ENCODE measurements at places on chromosomes 16 and 17.

DNA sequence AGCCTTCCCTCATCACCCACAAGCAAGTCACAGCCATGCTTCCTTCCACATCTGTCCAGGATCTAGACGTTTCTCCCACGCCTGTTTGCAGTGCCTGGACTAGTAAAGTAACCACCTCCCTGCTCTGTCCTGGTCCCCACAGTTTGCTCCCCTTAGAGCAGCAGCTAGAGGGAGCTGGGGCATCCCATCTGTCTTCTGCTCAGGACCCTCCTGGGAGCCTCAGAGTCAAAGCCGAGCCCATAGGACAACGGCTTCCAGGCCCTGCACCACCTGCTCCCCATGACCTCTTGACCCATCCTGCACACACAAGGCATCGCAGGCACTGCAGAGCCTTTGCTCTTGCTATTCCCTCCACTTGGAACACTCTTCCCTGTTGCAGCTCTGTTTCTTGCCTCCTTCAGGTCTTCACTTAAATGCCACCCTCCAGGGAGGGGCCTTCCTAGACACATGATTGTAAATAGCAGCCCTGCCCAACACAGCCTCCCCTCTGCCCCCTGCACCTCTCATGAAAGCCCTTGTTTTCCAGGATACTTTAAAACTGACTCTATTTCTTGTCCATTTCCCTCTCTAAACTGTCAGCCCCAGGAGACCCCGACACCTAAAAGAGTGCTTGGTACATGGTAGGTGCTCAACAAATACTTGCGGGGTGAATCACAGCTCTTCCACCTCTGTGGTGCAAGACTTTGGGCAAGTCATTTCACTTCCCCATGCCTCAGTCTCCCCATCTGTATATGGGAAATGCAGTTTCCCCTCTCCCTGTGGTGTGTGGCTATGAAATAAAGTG lies 3.1 kb downstream of the NATD1 start:
- DNase-seq: no peak

DNA sequence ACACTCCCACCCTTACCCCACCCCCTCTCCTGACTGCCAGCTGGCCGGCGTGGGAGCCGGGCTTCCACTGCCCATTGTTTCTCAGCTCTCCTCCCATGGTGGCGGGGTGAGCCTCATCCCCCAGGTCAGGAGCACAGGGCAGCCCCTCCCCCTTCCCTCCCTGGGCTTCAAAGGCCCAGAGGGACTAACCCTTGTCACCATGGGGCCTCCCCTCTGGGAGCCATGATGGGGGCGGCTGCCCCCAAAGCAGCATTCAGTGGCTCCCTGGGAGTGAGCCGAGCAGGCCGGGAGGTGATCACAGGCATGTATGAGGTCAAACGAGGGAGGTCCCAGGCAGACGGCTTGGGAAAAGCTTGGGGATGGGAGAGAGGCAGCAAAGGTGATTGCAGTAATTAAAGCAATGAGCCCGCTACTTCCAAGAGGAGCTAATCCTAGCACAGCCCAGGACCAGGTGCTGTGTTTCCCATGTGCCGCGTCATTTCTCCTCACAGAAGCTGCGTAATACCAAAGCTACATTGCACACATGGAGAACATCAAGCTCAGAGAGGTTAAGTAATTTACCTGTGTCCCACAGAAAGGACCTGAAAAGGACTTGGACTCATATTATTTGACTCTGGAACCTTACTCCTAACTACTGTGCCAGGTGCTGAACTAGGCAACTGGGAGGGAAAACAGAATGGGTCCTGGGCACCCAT lies 24.5 kb downstream of the CDK5RAP3 start:
- no peak for DNase-seq

GRCh38 chr16:70760221-70760620 lies 40.7 kb downstream of the VAC14 start:
- no peak for DNase-seq

DNA sequence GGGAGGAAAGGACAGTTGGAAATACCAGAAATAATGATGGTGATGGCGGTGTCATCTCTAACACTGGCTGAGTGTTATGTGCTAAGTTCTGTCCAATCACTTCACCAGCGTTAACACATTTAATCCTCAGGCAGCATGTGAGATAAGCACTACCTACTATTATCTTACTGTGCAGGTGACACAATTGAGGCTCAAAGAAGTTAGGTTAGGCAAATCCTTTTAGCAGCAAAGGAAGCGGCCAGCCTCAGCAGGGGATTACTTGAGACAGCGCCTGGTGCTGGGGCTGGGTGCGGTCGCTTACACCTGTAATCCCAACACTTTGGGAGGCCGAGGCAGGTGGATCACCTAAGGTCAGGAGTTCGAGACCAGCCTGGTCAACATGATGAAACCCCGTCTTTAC lies 18.7 kb upstream of the DHX8 start:
- DNase-seq: no peak

DNA sequence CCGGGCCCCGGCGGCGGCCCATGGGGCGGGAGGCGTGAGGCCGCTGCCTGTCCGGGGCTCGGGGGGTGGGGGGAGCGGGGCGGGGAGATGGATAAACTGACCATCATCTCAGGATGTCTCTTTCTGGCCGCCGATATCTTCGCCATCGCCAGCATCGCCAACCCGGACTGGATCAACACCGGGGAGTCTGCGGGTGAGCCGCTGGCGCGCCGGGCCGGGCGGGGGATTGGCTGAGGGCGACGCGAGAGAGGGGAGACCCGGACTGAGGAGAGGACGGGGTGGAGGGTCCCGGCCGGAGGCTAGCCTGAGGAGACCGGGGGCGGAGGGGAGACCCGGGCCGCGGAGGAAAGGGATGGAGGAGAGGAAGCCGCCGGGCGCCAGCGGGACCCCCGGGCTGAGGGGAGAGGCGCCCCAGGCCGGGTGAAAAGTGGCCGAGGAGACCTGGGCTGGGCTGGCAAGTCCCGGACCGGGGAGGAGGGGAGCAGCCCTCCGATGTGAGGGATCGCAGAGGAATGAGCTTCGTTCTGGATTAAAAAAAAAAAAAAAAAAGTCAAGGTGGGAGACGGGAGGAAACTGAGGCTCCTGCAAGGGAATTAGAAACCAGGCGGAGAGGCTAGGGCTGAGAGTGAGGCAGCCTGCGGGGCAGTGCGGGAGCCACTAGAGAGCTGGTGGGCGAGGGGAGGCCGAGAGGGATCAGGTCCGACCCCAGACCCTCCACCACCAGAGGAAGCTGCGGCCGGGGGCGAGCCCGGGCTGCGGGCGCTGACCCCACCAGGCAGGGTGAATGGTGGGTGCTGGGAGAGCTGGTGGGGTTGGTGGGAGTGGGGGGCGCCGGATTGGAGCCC lies 526 bp downstream of the MOSMO start:
- no peak for DNase-seq

GRCh38 chr17:3887804-3888203 lies 5.0 kb downstream of the CAMKK1 start:
- no peak for DNase-seq

- DNase-seq: no peak
These were observed 1.0 kb downstream of the MCRIP1 start for GRCh38 chr17:81831957-81832607.

DNA sequence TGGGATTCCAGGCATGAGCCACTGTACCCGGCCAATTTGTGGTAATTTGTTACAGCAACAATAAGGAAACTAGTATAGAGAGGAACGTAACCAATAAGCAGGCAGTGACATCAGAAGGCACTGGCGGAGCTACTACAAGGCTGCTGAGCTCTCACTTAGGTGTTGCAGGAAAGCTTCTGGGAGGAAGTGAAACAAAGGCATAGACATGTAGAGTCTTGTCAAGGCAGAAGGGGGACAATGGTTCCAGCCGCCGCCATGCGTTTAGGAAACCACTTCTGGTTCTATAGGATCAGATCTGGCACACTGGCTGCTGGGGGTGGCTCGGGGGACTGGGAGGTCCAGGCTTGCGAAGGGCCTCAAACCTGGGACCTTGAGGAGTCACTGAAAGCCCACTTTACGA lies 9.4 kb upstream of the CPSF4L start:
- no peak for DNase-seq

DNA sequence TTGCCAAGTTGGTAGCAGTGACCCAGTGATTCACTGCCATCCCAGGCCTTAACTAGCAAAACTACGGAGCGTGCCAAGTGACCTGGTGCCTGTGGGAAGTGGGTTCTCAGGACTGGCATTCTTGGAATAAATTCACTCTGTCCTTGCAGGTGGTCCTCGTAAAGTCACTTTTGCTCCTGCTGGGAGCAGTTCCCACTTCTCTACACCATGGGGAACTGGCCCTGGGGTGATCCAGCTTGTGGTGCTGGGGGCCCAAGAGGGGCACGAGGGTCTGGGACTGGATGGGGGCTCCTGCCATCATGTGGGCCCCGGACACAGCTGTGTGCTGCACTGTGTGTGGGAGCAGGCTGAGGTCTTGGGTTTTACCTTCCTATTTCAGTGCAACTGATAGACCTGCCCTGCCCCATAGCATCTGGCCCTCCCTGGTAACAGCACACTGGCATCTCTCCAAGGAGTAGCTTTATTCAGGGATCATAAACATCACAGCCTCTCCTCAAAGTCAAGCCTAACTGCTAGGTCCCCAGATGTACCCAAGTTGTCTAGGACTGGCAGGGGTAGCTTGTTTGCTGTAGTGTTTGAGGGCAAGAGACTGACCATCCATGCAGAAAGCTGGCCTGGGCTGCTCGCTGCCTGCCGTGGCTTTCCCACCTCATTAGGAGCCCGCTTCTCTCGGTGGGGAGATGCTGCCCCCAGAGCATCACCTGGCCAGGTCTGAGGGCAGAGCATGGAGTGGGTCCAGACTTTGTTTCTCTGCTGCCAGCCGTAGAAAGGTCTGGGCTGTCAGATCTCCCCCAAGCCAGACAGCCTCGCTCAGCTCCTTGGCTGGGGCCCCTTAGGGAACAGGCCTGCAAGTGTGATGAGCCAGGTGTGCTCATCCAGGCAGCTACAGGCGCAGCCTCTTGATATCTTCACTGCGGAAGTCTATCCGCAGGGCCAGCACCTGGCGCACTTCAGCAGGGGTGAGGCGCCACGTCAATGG lies 26.0 kb downstream of the FCSK start:
- DNase-seq: no peak

- DNase-seq: no peak
These were observed 184.7 kb downstream of the C16orf95 start for GRCh38 chr16:87132361-87133014.

DNA sequence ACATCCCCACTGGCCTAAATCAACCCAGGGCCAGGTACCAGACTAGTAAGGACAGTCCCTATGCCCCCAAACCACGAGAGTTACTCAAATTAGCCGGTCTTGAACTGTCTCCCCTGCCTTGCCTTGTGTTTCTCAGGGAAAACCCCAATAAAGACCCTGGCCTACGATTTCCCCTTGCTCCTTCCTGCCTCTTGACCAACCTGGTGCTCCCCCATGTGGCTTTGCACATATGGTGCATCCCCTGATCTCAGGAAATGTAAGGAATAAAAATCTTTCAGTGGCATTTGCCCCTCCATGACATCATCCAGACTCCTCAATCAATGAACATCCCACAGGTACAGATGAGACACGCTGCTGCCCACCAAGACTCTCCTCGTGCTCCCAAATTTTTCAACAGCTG lies 87.9 kb downstream of the ZNF18 start:
- DNase-seq: no peak

- no peak for DNase-seq
These were observed 51.2 kb downstream of the COTL1 start for GRCh38 chr16:84566545-84567257.

- no peak for DNase-seq
These were observed 4.0 kb upstream of the CD300LG start for GRCh38 chr17:43842975-43843325.

DNA sequence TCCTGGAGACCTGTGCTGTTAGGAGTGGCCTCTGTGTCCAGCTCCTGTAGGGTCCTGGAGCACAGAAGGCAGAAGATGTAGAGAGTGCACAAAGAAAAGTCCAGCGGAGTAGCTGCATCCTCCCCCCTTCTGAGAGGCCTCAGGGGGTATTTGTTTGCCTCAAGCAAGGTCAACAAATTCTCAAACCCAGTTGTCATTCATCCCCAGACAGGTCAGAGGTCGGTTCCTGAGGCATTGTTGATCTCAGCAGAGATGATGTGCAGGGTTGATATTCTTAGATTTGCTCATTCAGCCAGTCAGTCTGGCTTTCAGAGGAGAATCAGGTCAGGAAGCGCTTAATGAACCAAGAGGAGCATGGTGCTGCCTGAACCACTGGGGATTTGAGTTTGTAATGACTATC lies 8.3 kb upstream of the RBFOX1 start:
- DNase-seq: no peak

GRCh38 chr17:77126519-77126918 lies 14.2 kb upstream of the SEC14L1 start:
- no peak for DNase-seq

DNA sequence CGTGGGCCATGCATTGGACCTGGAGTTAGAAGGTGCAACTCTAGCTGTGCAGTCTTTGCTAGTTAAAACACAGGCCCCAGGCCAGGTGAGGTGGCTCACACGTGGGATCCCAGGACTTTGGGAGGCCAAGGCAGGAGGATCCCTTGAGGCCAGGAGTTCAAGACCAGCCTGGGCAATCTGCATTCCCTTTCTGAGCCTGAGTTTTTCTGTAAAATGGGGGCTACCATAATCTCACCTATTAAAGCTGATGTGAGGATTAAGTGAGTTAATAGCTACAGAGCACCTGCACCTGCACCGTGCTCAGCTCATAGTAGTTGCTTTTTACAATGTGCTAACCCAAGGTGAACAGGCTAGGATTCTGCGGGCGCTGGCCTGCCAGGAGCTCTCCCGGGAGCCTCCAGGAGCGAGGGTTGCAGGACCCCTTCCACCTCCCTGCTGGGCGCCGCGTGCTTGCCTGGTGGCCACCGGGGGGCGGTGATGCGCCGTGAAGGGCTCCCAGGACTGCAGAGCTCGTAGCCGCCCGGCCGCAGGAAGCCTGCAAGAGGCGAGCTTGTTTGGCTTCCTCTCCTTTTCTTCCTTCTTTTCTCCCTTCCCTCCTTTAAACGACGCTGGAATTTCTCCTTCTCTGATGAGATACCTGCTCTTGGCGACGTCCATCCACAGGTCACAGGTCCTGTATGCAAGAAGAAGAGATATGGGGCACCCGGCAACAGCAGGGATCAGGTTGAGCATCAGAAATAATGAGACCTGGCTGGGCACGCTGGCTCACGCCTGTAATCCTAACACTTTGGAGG lies 51.3 kb downstream of the ZFP90 start:
- no peak for DNase-seq
